ENCODE measurements at places on chromosomes 5 and 9.
A peak's percentile ranks its signal among the peaks of the same experiment; 100 is the strongest.

- no peak for DNase-seq
These were observed 6.0 kb downstream of the NACC2 start for GRCh38 chr9:136088939-136089696.

DNA sequence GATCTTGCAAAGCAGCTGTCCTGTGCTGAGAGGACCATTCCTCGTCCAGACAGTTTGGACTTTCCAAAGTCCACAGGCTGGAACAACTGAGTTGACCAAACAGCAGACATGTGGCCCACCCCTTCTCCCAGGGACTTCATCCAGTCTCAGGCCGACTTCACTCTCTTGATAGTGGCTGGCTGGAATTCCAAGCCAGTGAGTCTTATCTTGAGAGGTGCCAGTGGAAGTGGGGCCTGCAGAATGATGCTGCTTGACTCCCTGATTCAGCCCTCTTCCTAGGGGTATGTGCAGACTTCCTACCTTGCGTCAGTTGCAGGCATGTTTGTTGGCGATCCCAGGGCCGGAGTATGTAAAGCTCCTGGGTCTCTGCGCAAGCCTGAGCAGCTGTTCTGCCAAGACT lies 131.4 kb upstream of the TSLP start:
- no peak for DNase-seq

DNA sequence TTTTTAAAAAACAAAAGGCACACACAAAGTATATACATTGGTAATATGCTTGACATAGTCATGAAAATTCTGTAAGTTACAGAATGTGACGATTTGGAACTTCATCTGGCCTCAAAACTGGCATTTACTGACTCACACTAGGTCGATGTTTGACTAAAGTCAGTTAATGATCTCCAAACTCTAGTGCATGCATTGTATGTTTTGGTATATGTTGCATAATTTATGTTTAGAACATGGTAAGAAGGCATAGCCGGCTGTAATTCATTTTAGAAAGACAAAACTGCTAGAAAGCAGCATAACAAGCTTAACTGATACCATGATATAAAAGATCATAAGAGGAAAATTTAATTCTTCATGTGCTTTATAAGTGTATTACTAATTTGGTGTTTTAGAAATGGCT lies 58.6 kb upstream of the RICTOR start:
- peak; percentile 77 for DNase-seq

DNA sequence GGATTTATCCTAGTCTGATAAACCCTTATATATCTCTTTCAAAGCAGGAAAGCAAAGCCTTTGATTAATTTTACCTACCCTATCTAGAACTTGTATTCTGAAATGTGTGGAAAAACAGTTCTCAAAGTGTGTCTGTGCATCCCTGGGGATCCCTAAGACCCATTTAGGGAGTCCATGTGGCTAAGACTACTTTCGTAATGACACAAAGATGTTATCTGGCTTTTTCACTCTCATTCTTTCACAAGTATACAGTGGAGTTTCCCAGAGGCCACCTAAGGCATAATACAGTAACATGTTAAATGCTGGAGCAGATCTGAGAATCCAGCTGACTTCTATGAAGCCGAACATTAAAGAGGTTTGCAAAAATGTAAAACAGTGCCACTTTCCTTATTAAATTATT lies 54.3 kb upstream of the TNFSF15 start:
- no peak for DNase-seq

DNA sequence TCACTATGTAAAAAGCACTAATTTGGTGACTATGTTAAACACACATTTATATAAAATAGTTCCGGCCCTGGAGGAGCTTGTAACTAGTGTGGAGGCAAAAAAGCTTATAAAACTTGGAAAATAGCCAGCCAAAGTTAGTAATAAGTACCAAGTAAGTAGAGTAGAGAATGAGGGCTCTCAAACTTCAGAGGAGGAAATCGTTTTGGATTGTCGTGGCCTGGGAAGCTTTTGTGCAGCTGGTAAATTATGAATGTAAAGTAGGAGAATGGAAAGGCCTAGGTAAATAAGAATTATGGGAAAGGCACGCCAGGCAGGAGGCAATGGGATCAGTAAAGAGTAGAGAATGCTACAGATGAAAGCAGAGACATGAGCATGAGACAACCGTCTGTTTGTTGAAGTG lies 832.7 kb upstream of the ZNF608 start:
- no peak for DNase-seq

GRCh38 chr5:66659780-66660179 lies 63.6 kb downstream of the MAST4 start:
- no peak for DNase-seq

GRCh38 chr9:79360387-79361347 lies 211.1 kb upstream of the TLE4 start:
- peak; percentile 27 for DNase-seq

DNA sequence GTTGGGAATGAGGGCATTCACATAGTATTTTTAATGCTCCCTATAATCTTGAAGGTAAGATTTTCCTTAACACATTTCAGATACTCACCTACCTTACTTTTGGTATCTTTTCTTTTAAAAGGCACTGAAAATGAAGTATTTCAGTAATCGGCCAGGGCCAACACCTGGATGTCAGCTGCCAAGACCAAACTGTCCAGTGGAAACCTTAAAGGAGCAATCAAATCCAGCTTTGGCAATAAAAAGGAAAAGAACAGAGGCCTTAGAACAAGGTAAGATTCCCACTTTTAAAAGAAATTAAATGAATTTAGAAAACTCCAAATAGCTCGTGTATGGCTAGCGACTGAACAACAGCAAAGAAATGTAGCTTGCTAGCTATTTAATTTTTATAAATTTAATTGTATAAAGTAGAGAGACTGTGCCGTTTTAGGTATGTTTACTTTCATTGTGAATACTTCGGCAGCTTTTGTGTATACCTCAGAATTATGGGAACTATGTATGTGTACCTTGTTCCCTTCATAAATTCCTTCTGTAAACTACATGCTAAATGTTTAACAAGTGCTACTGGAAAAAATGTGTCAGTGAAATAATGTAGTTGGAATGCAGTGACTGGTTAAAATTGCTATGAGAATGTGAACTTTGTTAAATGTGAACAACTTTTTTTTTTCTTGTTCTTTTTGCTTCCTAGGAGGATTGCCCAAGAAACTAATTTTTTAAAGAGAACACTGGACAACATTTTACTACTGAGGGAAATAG lies 41.9 kb downstream of the CDK7 start:
- DNase-seq = peak; percentile 76

- DNase-seq = peak; percentile 98
These were observed 53.9 kb downstream of the RAI14 start for GRCh38 chr5:34709861-34710673.

- DNase-seq = peak; percentile 71
These were observed 202.9 kb downstream of the MCTP1 start for GRCh38 chr5:95081982-95082381.

DNA sequence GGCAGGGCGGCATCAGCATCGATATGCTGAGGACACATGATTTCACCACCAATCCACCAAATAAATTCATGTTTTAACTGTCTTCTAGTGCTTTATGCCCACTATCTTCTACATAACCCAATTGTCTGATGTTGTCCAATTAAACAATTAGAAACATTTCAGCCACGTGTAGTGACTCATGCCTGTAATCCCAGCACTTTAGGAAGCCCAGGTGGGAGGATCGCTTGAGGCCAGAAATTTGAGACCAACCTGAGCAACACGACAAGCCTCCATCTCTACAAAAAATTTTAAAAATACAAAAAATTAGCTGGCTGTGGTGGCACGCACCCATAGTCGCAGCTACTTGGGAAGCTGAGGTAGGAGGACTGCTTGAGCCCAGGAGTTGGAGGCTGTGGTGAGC lies 128.1 kb downstream of the MYO10 start:
- no peak for DNase-seq

- peak; percentile 49 for DNase-seq
These were observed 50.6 kb downstream of the SIL1 start for GRCh38 chr5:139147483-139148087.

DNA sequence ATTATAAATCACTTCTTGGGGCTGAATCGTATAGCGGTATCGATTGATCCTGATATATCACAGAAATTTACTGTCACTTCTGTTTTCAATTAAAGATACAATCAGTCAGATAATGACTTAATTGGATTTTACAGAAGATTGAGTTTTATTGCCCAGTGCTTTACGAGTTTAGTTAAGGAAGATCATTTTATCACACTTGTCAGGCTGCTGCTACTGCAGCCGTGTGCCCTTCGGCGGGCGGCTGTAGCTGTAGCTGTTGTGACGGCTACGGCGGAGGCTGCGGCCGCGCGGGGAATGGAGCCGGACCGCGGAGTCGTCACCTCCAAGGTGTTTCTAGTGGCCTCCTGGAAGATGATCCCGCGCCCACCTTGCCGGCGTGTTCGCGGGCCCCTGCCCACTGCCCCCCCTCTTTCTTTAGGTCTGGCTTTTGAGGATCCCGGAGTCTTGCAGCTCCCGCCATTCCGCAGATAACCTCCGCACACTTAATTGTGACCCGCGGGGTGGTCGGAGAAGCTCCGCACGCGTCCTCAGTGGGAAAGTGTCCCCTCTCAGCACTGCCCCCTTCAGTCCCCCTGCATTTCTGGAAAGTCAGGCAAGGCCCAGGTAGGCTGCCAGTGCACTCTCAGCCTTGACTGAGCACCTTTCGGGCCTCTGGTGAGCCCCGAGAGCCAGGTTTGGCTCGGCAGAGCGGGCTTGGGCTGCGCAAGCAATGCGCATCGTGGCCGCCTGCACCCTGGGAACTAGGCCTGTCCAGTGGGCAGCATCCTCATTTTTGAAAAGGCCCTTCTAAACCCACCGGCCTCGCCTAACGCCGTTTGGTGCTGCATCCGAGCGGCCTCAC lies 6.9 kb upstream of the DMRT3 start:
- DNase-seq = no peak

GRCh38 chr5:116872986-116873385 lies 298.4 kb upstream of the SEMA6A start:
- DNase-seq = no peak

DNA sequence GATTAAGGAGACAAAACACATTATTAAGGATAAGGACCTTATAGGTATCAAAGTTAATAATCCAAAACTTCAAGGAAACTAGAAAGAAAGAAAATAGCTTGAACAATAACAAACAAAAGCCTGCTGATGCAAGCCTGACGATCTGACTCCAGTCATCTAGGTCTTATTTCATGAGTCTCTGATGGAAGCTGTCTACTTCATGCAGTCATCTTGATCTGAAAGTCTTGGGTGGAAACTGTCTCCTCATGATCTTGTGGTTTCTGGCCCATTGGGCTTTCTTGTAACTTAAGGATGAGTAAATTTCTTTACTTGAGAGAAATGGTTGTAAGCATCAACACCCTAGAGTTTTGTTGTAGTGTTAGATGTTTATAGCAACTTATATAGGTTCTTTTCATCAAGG lies 20.6 kb upstream of the PSIP1 start:
- DNase-seq = no peak

DNA sequence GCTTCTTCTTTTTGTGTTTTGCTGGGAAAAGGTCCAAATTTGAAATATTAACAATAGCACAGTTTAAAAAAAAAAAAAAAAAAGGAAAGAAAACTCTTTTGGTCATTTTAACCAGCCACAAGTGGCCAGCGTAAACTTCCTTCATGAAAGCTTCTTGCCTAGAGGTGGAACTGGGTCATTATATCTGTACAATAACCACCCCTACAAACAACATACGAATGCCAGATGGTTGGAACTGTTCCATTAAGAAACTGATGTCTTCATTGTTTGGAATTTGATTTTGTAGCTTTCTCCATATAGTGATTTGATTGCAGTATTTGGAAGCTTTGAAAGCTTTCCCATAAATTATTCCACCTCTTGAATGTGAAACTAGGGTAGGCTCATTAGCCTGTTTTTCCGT lies 18.3 kb upstream of the LPAR1 start:
- DNase-seq = no peak

DNA sequence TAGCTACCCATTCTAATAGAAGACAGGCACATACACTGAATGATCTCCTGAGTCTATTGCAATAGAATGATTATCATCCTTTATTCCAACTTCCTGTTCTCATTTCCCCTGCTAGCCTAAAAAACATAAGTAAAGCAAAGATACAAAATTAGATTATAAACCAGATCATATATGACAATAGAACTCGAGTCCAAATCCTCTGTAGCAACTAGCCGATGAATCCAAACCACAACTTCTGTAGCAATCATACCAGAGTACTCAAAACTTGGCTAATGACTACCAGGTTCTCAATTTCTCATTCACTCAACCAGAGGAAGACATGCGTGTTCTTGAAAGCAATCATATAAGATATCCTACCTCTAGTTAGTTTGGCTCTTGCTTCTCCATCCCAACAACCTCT lies 622.1 kb downstream of the PSAT1 start:
- no peak for DNase-seq

DNA sequence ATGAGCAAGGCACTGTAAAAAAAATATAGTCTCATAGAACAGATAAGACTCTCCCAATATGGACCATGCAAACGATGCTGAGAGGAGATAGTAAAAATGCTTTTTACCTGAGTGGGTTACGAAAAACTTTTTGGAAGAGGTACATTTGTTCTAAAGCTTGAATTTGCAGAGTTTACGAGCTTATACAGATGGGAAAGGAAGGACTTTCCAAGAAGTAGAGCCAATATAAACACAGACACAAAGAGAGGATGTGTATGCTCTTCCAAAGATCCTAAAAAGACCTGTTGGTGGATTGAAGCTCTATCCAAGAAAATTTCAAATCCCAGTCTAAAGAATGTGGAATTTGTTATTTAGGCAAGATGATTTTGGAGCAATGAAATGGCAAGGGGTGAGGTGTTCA lies 127.1 kb upstream of the SLCO6A1 start:
- DNase-seq = no peak

GRCh38 chr9:68851657-68852056 lies 146.6 kb downstream of the PIP5K1B start:
- DNase-seq = no peak

DNA sequence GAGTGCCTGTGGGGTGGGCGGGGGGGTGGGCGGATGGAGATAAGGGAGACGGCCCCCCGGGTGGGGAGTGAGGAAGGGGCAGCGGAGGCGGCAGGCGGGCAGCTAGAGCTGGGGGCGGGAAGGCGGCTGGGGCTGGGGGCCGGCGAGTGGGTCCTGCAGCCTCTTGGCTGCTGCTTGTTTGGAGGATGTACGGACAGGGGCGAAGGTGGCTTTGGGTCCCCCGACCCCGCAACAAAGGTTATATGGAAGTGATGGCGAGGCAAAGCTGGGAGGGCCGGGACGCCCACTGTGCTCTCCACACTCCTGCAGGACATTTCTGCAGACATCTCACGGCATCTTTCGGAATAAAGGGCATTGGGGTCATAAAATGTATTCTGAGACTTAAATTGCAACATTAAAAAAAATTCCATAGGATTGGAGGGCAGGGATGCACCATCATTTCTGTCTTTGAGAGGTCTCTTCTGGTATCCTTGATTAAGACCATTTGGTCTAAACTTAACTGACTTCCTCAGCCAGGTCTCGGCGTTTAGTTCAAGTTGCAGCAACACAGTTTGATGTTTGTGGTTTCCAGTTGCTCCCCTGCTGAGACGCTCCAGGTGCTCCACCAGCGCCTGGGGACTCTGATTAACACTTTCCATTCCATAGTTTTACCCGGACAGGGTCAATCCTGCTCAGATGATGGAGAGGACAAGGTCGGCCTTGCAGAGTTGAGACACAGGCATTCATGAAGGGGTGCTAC lies 101.6 kb upstream of the SSBP2 start:
- peak; percentile 73 for DNase-seq
